ENCODE measurements at places on chromosomes 12 and 14.
A peak's percentile ranks its signal among the peaks of the same experiment; 100 is the strongest.

DNA sequence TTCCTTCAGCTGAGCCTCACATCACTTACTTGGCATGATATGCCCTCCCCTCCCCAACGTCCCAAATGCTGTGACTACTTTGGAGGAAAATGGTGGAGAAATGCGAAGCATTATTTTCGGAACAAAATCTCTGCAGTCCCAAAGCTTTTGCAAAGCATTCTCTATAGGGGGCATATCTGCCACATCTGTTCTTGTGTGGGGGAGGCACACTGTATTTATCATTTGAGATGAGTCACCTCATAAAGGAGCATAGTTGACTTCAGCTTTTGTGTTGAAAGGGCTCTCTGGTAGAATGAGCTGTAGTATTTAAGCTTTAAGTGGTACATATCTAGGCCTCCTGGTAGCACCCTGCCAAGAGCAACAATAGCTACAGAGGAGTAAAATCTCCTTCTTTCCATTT is 447.5 kb downstream of the ADAMTS20 start:
- no peak for DNase-seq

DNA sequence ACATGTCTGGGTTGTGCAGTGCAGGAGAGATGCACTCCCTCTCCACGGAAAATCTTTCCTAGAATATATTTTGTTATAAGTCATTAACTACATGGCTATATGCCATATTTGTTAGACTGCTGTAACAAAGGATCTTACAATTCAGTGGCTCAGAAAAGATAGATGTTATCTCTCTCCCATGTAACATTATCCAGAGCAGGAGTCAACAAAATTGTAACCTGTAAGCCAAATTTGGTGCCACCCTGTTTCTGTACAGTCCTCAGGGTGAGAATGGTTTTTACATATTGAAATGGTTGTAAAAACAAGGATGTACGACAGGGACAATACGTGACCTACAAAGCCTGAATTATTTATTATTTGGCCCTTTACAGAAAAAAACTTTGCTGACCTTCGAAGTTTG is 155.5 kb downstream of the KIF21A start:
- no peak for DNase-seq

DNA sequence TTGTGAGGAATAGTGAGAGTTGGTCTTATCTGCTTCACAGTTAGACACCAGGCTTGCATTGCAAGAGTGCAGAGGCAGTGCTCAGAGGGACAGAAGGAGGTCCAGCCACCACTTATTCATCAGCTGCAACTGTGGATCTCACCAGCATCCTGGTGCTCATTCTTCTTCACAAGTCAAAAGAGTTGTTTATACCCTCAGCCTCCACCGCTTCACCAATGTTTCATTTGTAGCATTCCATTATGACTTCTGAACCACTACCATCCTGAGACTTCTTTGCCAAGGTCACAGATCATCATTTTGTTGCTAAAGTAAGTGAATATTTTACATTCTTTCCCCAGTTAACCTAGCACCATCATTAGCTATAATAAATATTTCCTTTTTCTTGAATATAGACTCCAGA is 230.5 kb upstream of the KITLG start:
- DNase-seq = no peak

- no peak for DNase-seq
Observed at GRCh38 chr12:68425998-68426397, 93.8 kb upstream of the MDM1 start.

DNA sequence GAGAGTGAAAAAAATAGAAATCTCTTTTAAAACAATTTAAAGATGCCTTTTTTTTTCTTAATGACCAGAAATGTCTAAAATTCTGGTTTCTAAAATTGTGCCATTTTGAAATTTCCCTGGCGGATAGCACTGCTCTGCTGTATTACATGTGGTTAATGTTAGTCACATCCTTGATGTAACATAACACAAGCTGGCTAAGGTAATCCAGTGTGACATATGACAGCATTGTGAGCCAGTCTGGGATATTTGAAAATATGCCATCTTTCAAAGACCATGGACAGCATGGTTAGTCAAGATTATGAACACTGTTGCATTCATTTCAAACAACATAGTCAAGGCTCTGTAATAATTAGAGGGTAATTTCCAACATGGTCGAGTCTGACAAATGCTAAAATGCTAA is 133.2 kb downstream of the ALX1 start:
- DNase-seq = no peak

GRCh38 chr12:29783773-29784666 is at the start of gene TMTC1:
Gene TMTC1 (minus strand): TSS chr12:29783942. CDS start chr12:29783751, 191 bp downstream.
- DNase-seq = peak; percentile 50

GRCh38 chr14:68633131-68633991 is 159.5 kb downstream of the ZFP36L1 start:
- peak; percentile 69 for DNase-seq

DNA sequence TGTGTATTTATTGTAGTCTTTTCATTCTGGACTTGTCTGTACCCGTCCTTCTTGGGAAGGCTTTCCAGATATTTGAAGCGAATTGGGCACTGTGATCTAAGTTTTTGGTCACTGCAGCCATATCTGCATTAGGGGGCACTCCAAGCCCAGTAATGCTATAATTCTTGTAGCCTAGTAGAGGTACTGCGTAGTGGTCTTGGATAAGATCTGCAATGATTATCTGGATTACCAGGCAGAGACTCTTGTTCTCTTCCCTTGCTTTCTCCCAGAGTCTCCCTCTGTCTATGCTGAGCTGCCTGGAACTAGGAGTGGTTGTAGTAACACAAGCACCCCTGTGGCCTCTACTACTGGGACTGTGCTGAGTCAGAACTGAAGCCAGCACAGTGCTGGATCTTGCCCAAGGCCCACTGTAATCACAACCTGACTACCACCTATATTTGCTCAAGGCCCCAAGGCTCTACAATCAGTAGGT is 30.0 kb downstream of the SLC38A2 start:
- DNase-seq = no peak

- no peak for DNase-seq
Observed at GRCh38 chr14:63032076-63032475, 13.2 kb downstream of the KCNH5 start.

DNA sequence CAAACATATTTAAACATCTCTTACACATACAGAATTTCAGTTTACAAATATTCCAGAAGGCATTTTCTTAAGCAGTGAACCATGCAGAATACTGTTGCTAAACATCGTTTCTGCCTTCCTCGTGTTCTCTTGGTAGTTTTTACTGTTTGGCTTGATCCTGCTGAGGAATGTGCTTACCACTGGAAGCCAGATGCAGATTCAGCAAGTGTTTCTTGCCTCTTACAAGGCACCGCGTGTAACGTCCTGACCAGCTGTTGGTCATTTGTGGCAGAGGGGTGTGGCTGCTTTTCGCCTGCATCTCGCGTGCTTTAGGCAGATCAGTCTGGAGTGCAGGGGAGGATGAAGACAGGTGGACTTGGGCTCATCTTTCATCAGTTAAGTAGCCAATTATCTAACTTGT is 12.4 kb downstream of the EIF2B1 start:
- no peak for DNase-seq

- DNase-seq = no peak
Observed at GRCh38 chr12:81874586-81874985, 115.4 kb upstream of the PPFIA2 start.

DNA sequence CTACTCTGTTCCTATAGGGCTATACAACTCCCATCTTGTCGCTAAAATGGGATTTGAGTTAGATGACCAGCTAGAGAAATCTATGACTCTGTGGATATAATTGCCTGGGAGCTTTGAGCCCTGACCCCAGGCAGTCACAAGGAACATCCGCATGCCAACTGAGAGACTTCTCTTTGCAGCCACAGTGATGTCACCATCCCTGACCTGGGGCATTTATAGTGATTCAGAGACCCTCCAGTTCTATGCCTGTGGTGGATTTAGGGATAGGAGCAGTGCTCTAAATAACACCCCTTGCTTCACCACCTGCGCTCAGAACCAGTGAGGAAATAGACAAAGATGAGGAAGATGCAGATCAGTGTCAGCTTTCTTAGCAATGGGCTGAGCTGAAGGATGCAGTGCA is 86.2 kb downstream of the RIN3 start:
- DNase-seq = no peak

DNA sequence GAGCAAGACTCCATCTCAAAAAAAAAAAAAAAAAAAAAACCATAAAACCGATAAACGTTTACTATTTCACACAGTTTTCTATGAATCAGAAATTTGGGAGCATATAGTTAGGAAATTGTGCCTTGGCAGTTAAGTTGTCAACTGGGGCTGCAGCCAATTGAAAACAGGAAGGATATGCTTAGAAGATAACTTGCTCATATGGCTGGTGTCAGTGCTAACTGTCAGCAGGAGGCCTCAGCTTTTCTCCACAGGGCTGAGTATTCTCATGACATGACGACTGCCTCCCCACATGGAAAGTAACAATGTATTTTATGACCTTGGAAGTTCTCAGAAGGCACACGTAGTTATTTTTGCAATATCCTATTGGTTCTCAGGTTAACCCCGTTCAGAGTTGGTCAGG is 29.6 kb upstream of the OR5AU1 start:
- DNase-seq = no peak

DNA sequence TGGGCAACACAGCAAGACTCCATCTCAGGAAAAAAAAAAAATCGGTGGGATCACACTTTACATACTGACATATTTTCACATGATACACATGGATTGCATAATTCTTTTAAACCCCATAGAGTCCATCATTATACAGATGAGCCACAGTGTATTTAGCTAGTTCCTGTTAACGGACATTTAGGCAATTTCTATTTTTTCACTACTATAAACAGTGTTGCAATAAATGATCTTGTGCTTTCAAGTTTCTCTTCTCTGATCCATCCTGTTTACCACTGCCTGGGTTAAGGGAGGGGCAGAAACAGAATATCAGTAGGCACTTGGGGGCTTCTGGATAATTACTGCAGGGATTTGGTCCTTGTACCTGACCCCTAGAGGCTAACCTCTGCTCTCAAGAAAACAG is 43.4 kb upstream of the SPTLC2 start:
- no peak for DNase-seq

GRCh38 chr14:91005716-91006115 is 54.7 kb downstream of the RPS6KA5 start:
- no peak for DNase-seq

GRCh38 chr12:125540580-125541204 is 475.5 kb downstream of the AACS start:
- no peak for DNase-seq

- no peak for DNase-seq
Observed at GRCh38 chr12:122880155-122880667, 15.7 kb downstream of the VPS37B start.

GRCh38 chr14:54758041-54758440 is 144.6 kb downstream of the GCH1 start:
- DNase-seq = no peak

- no peak for DNase-seq
Observed at GRCh38 chr12:114812384-114812783, 128.4 kb upstream of the TBX3 start.

DNA sequence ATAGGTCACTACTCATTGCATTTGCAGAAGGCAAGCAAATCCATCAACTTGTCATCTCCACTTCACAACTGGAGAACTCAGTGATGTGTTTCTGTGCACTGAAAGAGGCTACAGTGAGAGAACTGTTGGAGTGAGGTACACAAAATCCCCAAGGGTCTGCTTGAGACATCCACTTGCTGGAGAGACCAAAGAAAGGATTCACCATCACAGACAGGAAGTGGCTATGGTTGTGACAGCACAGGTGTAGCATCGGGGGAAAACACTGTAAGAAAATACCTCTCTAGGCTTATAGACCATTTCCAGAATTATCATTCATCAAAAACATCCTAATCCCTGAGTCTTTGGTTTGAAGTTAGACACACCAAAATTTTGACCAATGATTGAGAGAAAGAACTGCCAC is 201.3 kb upstream of the OR4E1 start:
- DNase-seq = no peak

DNA sequence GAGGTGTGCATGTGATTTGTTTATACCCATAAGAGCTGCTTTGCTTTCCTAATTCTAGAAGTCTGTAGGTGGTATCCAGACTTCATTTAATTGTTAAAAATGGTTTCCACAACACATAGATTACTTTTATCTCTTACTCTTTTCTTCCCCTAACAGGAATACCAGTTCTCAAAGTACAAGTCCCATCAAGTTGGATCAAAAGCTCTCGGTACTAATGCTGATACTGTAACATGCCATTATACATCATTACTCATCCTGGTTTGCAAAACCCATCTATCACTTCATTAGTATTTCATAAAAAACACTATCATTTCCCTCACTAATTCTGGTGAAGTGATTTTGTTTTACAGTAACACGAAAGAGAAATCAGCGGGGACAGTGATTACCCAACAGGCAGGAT is 94.3 kb downstream of the PPP2R5E start:
- DNase-seq = no peak

- no peak for DNase-seq
Observed at GRCh38 chr12:117967512-117967911, 1.3 kb downstream of the KSR2 start.

GRCh38 chr12:123741937-123742572 is 20.0 kb upstream of the DNAH10 start:
- DNase-seq = no peak

DNA sequence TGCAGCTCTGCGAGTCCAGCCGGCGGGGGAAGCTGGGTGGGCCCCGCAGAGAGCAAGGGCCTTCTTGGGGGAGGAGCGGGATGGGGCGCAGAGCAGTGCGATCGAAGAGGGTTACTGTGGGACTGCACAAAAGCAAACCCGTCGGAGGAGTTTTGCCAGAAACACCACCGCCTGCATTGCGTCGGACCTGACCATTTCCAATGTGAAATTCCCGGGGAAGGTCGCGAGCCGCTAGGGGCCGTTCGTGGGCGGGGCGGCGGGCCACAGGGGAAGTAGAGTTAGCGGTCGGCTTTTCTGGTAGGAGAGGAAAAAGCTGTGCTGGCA is 333 bp upstream of the KCNA1 start:
- no peak for DNase-seq

DNA sequence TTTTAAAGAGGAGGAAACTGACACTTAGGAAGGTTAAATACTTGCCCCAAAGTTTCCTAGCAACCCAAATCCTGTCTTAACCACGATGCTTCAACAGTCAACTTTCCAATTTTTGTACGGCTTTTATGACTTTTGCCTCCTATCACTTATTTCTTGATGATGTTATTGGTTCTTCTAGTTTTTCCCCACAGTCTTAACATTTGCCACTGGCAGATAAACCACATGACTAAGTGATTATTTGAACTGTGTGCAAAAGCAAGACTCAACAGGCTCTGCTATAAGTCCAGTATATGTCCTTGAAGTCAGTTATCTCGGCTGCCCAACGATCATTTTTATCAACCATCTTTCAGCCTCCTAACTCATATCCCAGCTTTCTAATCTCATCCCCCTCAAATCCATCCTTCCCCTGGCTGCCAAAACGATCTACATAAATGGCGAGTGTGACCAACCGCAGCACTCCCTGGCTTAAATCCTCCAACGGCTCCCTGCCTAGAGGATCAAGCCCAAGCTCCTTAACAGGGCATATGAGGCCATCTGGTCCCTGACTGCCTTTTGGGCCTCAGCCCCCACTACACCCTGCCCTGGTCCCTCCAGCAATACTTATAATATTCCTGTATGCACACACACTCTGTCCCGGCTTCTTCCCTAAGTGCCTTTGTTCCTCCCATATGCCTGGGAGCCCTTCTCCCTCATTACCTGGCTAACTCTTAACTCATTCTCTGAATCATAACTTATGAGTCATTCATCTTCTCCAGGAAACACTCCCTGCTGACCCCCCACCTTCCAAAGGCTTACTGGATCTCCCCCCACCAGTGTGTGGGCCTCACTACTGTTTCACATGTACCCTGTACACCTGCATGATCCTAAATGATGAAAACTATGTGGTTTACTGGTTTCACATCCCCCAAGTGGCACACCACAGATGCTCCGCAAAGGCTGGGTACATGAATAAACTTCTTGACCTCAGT is 8.8 kb downstream of the VPS37B start:
- no peak for DNase-seq

Measured in anterior cingulate cortex (tissue), 58 donors.